Naive B cell (primary cell): ENCODE measurements at places on chromosomes 12 and 14. TPM values are rescaled to one million over a fixed set of nuclear protein-coding genes. Genes with fewer than 3 reads are reported as not detected.

Gene FOXG1
- not detected for polyA plus RNA-seq

Gene CRIP1
- polyA plus RNA-seq, result 241 TPM

Gene CCDC196
- polyA plus RNA-seq, result not detected

DNA sequence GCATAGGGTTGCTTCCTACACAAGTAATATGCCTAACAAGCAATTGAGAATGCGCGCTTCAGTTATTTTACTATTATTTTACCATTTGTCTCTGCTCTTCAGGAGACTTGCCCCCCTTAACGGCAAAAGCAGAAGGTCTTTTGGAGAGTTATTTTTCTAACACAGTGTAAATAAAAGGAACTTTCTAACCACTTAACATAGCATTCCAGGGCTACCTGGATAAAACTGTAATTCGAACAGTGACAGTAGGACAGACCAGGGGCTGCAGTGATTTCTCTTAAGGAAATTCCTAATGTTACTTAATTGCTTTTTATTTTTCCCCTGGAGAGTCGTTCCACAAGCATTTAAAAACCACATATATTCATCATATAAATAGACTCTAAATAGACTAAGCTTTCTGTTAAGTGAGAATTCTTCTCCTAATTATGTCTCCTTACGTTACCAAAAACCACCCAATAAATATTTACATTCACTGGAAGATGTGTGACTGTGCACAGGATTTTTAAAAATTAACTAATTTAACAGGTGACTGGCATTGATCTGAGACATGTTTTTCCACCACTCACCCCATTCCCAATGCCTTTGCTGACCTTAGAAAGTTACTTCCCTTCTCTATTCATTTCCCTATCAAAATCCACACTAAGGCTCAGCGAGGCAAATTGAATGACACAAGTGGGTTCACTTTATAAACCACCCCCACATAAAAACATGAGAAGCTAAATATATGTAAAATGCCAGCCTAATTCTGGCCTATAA lies 72.4 kb downstream of the RNF34 start:
- no peaks in the 10 kb centered on the region for H3K27me3 ChIP-seq
- no peak overlapping the region for H3K27ac ChIP-seq
- H3K36me3 ChIP-seq, result peaks cover 3% of the 10 kb centered on the region
- no peak overlapping the region for H3K4me3 ChIP-seq
- peaks cover 18% of the 10 kb centered on the region for H3K4me1 ChIP-seq

DNA sequence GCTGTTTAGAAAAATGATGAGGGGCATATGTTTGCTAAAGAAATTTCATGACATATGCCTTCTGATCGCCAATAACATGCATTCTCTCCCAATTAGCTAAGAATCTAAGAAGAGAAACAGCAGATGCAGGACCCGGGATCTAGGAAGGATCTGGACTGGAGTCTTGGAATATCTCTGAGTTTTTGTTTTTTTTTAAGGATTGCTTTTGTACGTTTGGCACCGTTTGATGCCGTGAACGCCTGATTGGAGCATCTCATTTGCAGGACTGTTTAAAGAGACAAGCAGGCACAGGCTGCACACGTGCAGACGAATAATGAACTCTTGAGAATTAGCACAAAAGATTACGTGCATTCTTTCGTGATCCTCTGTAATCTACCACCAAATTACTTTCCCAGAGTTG lies 13.6 kb downstream of the EML1 start:
- H3K27me3 ChIP-seq, result peaks cover 40% of the 10 kb centered on the region
- no peak overlapping the region for H3K27ac ChIP-seq
- no peak for DNase-seq
